PC-3 (cell line): ENCODE measurements at places on chromosomes 1 and 21. TPM values are rescaled to one million over a fixed set of nuclear protein-coding genes. Genes with fewer than 3 reads are reported as not detected.
A peak's percentile ranks its signal among the peaks of the same experiment; 100 is the strongest.

- no peaks in the 10 kb centered on the region for H3K36me3 ChIP-seq
- no peak for DNase-seq
- H3K4me1 ChIP-seq: peaks cover 13% of the 10 kb centered on the region
- peak overlapping the region; percentile 81 for H3K4me3 ChIP-seq
- H3K27me3 ChIP-seq: no peaks in the 10 kb centered on the region
These were observed 11.4 kb downstream of the FAM229A start for GRCh38 chr1:32350785-32351398.

GRCh38 chr1:237677979-237678378, 212.7 kb downstream of the ZP4 start:
- H3K27me3 ChIP-seq: no peaks in the 10 kb centered on the region
- H3K27ac ChIP-seq: no peak overlapping the region
- no peaks in the 10 kb centered on the region for H3K36me3 ChIP-seq
- peak; percentile 34 for DNase-seq

- no peak for DNase-seq
- no peak overlapping the region for H3K27ac ChIP-seq
- H3K4me1 ChIP-seq: no peaks in the 10 kb centered on the region
- H3K36me3 ChIP-seq: peaks cover 28% of the 10 kb centered on the region
- H3K27me3 ChIP-seq: no peaks in the 10 kb centered on the region
These were observed 51.2 kb downstream of the XKR8 start for GRCh38 chr1:28010969-28011368.

BRDT gene
- total RNA-seq: not detected in 2 replicates

AGT gene
- total RNA-seq: 0.35 TPM in 1 of 2 replicates, not detected in the other

FLG2 gene
- total RNA-seq: not detected in 2 replicates

PIGK gene
- total RNA-seq: 24.8 and 40.3 TPM in 2 replicates

MYOG gene
- not detected in 2 replicates for total RNA-seq

LRRC3 gene
- total RNA-seq: 3.1 and 4.1 TPM in 2 replicates

ESPN gene
- 11.1 and 14.1 TPM in 2 replicates for total RNA-seq
